ENCODE measurements at places on chromosomes 4 and X. TPM values are rescaled to one million over a fixed set of nuclear protein-coding genes. Genes with fewer than 3 reads are reported as not detected.

The HSFX2 gene
- total RNA-seq: 0.37 TPM

The DCAF8L2 gene
- not detected for total RNA-seq

The RBBP7 gene
- 79.8 TPM for total RNA-seq

DNA sequence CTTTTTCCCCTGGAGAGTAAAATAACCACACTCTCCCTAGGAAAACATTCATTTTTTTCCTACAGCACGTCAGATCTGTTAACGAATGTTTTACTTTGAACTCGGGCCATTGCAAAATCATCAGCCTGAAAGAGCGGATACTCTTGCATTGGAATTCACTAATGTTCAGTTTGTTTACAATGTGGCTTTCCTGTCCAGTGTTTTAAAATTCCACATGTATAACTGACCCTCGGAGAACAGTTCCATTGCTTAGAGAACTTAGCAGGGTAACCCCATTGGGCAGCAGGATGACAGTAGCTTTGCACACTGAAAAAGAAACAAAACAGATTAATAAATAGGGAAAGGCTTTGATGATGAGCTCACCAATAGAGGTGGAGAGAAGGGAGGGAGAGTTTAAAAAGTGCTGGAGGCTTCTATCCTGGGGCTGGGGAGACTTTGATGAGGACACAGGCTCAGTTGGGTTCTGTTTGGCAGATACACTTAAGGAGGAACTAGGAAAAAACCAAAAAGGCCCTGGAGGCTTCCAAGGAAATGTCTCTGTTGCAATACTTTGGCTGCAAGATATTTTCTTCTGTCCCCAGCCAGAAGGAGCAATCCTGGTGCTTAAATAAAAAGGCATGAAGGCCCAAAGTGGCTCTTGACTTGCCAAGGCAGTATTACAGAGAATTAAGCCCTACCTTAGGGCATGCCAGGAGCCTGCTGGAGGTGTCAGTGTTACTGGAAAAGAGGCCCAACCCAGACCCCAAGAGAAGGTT, 143.1 kb downstream of the ARSF start:
- no peak for DNase-seq

DNA sequence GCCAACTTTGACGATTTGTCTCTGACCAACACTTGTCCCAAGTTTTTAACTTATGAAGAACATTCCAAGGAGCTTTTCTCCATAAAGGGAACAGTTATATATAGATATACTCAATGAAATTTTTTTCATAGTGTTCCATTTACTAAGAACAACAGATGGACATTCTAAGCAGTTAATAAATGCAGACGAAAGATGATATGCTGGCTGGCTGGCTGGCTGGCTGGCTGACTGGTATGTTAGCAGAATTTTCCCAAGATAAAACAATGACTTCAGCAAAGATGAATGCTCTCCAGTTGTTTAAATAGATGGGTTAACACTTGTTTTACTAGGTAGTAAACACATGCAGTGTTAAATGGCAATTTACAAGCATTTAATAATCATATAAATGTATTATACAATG, 62.2 kb downstream of the SPANXN3 start:
- no peak for DNase-seq

GRCh38 chrX:134803551-134804183, 145.4 kb upstream of the PLAC1 start:
- DNase-seq: no peak

GRCh38 chr4:28232376-28232775, 1371.7 kb downstream of the STIM2 start:
- no peak for DNase-seq

GRCh38 chrX:27057883-27058282, 405.3 kb downstream of the PPP4R3C start:
- no peak for DNase-seq
